ENCODE measurements at places on chromosomes 12 and 14.

DNA sequence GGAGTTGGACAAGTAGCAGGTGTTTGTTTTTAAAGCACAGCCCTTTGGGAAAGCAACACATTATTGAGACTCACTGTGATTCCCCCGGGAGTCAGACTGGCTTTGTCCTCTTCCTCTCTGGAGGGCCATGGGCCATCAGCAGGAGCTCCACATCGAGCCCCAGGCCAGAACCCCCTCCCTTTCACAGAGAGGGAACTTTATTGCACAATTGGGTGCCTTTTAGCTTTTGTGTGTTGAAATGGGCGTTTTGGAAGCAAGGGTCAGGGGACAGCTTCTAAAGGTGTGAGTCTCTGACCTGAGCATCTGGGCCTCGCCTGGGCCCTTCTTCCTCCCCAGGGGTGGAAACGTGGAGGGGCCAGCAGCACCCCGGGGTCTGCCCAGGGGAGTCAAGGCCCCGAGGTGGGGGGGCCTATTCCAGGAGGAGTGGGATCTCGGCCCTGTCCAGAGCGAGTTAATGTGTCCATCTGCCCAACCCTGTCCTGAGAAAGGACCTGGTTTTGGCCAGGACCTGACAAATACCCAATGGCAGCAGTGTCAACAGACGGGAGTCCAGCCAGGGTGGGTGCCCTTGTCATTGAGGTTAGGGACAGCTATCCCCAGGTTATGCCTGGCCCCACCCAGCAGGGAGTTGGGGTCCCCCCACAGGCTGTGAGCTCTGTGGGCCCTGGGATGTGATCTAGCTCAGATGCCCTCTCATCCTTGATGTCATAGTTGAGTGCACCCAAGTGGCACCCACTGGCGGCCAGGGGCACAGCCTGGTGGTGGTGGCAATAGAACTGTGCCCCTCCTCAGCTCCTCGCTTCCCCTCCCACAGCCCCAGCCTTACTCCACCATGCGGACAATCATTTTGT, 37.1 kb downstream of the SLC8B1 start:
- no peak for DNase-seq

DNA sequence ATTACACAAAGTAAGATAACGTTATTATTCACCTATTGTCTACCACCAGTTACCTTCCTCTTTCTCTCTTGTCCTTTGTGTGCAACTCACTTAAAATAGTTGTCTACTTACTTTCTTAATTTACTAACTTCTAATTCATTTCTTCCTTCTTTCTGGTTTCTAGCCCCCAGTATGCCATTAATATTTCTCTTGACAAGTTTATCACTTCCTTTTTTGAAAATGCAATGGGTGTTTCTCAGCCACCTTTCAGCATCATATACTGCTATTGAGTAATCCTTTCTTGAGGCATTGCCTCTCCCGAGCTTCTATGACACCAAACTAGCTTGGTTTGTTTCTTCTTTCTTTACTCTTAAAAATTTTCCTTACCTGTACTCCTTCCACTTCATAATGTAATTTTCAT, 633.6 kb downstream of the TMTC2 start:
- DNase-seq, result no peak

- DNase-seq, result no peak
Measured at GRCh38 chr14:67428501-67429031, 16.6 kb upstream of the PLEK2 start.

DNA sequence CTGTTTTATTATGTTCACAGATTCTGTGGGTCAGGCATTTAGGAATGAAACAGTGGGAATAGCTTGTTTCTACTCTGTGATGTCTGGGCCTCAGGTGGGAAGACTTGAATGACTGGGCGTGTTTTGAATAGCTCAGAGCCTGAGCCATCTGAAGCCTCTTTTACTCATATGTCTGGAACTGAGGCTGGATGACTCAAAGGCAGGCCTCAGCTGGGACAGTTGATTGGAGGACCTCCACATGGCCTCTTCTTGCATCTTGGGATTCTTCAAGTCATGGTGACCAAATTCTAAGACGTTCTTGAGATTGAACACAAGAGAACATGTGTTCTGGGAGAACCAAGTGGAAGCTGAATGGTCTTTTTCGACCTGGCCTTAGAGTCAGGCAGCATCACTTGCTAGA, 45.8 kb upstream of the TBX3 start:
- DNase-seq, result no peak

- no peak for DNase-seq
Measured at GRCh38 chr12:50751948-50752721, 11.8 kb upstream of the ATF1 start.

GRCh38 chr14:24840204-24840893, 206.4 kb upstream of the GZMB start:
- no peak for DNase-seq

DNA sequence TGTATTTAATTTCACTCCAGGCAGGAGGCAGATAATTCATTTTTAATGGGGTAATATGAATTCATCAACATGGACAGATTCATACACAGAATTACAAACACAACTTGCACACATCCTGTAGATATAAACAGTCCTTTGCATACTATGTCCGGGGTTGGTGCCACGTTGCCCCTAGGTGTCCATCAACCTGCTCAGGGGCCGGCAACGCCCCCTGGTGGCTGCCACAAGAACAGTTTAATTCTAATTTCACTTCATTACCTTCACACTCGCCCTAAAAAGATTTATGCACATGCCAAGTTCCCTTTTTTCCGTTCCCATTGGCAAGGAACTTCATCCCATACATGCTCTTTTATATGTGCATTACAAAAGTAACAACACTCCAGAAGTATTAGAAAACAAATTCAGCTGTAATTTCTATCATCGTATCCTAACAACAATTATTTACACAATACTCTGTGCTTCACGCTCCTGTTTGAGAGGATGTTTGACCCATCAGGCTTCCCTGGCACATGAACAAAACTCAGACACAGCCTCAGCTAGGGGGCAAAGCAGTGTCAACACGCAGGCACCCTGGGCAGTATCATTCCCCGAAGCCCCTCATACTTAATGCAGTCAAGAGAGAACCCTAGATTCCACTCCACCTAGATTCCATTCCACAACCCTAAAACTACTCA, 15.5 kb downstream of the MANSC1 start:
- peak; percentile 44 for DNase-seq

GRCh38 chr12:3337944-3338343, 153.1 kb upstream of the PRMT8 start:
- DNase-seq, result no peak

DNA sequence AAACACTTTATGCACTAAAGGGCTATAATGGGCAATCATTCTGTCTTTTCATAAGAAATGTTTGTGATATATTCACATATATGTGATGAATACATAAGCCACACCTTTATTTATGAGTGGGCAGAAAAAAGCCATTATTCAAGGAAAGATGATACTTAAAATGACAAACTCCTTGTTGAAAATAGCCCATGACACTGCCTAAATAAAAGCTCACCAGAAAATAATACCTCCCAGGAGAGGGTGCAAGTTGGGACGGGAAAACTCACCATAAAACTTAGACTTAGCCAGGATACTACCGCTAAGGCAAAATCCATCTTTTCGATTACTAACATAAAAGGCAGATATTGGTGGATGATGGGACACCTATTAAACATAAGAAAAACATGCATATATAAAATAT, 35.8 kb upstream of the BBS10 start:
- no peak for DNase-seq

- peak; percentile 42 for DNase-seq
Measured at GRCh38 chr14:92568621-92569479, 55.3 kb downstream of the RIN3 start.

- no peak for DNase-seq
Measured at GRCh38 chr14:41146391-41146790, 460.3 kb upstream of the LRFN5 start.

GRCh38 chr12:68481181-68481941, 129.3 kb upstream of the RAP1B start:
- no peak for DNase-seq

DNA sequence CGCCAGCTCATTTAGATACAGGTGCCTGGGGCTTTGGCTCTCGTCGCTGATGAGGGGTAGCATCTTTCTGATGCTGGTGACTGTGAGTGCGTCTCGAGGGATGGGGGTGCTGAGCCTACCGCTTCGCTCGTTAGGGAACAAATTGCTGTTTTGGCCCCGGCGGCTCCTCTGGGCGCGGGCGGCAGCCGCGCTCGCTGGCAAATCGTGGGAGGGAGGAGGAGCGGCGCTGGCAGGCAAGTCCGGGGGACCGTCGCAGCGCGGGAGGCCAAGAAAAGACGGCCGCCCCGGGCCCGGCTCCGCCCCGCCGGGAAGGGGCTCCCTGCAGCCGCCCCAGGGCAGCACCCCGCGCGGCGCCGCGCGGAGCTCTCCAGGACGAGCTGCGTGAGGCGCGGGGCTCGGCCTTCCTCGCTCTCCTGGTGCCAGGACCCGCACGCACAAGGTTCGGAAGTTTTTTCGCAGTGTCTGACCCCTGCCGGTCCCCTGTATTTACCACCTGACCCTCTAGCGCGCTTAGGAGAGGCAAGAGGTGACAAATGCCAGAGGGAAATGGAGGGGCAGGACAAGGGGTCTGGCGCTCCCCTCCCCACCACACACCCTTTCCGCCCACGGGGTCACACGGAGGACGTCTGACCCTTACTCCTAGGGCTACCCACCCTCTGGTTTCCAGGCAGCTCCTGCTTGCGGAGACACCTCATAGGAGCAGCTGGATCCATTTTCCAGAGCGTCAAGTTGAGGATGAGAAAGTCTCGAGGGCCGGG, 899 bp upstream of the KCNH3 start:
- DNase-seq, result peak; percentile 40

DNA sequence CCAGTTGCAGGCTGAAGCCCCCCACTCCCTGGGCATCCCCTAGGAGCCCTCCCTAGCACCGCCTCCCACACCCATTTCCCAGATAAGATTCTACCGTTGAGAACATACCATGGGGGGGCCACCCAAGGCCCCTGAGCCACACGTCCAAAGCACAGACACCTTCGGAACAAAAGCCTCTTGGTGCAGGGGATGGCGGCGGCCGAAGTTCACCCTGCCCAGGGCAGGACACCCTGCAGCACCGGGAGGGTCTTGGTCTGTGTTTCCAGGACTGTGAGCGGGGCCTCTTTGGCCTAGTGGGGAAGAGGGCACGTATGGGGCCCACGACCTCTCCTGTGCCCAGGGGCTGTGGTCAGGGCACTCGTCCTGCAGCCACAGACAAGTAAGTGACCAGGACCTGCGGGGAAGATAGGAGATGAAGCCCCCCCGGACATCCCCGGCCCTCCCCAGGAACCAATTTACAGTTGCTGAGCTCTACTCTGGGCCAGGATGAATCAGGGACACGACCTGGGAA, 154.3 kb upstream of the C14orf180 start:
- no peak for DNase-seq

GRCh38 chr12:49827401-49828099, 663 bp downstream of the NCKAP5L start:
- DNase-seq, result peak; percentile 59

DNA sequence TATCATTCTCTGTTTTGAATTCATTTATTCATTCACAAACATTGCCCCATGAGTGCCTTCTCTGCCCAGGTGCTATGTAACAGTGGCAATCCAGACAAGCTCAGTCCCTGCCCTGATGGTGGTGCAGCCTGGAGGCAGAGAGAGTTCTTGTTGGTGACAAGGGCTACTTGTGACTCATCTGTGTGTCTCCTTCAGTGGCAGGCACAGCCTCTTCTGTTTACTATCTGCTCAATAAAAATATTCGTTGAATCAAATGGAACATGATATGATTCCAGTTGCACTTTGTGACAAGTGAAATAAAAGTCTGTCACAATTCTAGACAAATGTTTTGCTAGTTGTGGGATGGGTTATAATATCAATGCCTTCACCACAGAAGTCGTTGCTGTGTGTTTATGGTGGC, 20.6 kb upstream of the CPM start:
- no peak for DNase-seq

DNA sequence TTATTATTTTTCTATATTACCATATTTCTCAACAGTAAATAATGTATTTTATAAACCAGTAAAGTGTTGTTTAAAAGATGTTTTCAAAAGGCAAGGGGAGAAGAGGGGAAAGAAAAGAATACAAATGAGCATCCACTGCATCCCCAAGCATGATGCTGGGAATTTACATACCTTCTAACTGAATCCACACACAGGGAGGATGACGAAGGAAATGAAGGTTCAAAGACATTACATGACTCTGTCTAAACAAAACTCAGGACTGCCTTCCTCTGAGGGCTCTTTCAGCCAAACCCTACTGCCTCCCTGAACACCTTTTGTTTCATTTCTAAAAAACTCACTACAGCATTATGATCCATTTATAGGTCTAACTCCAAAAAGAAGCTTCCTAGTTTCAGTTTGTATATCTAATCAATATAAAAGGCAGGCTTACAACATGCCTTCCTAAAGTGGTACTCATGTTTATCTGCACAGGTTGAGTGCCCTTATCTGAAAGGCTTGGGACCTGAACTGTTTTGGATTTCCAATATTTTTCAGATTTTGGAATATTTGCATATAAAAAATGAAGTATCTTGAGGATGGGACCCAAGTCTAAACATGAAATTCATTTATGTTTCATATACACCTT, 30.3 kb downstream of the DICER1 start:
- no peak for DNase-seq

DNA sequence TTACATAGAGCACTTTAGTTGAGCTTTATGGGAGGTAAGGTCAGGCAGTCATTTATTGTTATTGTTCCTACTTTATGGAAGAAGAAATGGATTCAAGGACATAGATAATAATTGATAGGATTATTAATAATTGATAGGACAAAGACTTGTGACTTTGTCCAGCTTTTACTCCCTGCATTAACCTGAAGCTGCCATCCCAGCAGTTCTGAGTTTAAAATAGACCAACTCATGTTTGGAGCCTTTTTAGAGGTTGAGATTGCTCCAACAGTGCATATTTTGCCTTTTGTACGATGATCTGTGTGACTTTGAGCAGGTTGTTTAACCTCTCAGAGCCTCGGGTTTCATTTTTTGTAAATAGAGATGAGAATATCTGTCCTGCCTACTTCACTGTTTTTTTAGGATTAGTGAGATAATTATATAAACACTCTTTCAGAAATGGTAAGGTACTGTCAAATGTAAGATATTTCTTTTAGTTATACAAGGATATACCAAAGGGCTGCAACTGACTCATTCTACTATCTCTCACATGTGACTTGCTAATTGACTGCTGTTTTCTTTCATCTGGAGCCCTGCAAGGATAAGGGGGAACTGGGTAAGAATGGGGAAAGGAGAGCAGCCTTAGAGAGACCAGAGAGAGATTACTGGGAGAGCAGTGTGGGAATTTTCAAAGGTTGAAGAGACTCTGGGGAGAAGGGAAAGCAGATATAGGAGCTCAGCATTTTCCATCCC, 15.3 kb downstream of the WDR20 start:
- no peak for DNase-seq

- no peak for DNase-seq
Measured at GRCh38 chr14:28599605-28600004, 167.0 kb upstream of the FOXG1 start.

DNA sequence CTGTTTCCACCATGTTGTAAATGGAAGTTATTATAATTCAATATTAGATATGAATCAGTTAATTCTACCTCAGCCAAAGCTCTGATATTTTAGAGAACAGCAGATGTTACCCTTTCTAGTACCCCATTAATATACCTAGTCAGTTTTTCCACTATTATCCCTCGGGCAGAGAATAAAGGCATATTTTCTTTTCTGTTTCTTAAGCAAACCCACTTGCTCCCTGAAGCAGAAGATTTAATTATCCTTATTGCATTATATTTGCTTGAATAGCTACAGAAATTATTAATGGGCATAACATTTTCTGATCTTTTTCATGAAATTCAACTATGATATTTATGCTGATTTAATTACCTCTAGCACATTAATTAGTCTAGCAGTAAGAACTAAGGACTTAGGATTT, 832.9 kb upstream of the FBXO33 start:
- no peak for DNase-seq

- DNase-seq, result no peak
Measured at GRCh38 chr12:48947727-48948126, 9.6 kb downstream of the ARF3 start.

GRCh38 chr12:105331805-105332251, 1.3 kb downstream of the C12orf75 start:
- no peak for DNase-seq

Measured in GM12892 (cell line).